GM12865 (cell line): ENCODE measurements at places on chromosomes 1 and 21.

- DNase-seq: peak; percentile 63
Observed at GRCh38 chr1:150268340-150268704, 494 bp downstream of the APH1A start.

- DNase-seq: no peak
Observed at GRCh38 chr1:203539831-203540546, 46.0 kb downstream of the OPTC start.

DNA sequence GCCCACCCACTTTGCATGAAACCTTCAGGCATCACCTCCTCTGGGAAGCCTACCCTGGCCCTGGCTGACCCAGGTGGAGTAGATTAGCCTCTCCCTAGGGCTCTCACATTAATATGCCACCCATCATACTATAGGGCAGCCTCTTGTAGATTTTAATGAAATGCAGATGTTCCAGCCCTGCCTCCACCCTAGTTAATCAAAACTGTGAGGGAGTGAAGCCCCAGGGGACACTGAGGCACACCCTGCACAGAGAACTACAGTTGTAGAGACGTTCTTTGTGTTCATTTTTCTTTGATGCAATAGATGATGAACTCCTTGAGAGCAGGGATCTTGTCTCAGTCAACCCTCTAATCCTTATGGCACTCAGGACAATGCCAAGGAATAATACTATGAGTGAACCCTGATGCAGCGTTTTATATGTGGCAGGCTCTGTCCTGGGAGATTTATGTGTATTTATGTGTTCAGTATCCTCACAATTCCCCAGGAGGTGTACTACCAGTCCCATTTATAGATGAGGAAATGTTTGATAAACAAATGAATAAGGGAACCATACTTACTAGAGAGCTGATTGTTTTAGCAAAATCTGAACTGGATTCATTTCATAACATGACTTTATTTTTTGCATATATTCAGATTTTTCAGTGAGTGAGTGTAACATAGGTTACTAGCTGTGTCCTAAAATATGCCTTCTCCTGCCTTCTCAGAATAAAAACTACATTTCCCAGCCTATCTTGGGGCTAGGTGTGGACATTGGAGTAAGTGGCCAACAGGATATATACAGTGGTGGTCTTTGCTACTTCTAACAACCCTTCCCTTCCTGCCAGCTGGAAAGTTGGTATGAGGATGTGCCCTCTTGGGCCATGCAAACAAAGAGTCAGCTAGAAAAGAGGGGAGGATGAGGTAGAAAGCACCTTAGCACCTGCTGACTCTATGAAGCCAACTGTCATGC, 23.5 kb upstream of the PRELP start:
- DNase-seq: no peak

- DNase-seq: no peak
Observed at GRCh38 chr1:70486676-70487458, 75.8 kb downstream of the CTH start.

DNA sequence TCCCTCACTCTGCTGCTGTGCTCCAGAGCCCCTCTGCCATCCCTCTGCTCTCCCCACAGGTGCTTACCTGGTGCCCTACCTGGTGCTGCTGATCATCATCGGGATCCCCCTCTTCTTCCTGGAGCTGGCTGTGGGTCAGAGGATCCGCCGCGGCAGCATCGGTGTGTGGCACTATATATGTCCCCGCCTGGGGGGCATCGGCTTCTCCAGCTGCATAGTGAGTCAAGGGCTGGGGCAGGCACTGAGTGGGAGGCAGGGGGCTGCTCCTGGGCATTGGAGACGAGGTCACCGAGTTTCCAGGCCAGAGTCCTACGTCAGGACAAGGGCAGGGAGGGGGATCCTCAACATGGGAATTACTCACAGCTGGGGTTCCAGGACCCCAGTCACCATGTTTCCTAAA, 21.7 kb downstream of the SLC6A17 start:
- DNase-seq: no peak

GRCh38 chr1:91570120-91570448, 69.4 kb downstream of the CDC7 start:
- DNase-seq: no peak

DNA sequence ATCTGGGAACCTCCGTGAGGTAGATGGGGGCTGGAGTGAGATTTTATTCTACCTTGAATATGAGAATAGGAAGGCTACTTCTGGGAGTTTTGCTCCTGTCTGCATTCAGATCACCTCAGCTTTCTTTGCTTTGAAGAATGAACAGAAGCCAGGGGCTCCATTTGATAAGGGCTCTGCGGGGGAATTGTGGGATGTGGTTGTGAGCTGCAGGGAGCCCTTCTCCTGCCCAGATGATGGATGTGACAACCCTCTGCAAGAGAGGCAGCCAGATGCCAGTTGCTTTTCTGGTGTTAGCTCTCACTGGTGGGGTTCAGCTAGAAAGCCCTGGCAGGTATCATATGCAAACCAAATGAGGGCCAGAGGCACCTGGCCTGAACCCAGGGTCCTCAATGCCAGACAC, 21.5 kb downstream of the IER5 start:
- DNase-seq: no peak

DNA sequence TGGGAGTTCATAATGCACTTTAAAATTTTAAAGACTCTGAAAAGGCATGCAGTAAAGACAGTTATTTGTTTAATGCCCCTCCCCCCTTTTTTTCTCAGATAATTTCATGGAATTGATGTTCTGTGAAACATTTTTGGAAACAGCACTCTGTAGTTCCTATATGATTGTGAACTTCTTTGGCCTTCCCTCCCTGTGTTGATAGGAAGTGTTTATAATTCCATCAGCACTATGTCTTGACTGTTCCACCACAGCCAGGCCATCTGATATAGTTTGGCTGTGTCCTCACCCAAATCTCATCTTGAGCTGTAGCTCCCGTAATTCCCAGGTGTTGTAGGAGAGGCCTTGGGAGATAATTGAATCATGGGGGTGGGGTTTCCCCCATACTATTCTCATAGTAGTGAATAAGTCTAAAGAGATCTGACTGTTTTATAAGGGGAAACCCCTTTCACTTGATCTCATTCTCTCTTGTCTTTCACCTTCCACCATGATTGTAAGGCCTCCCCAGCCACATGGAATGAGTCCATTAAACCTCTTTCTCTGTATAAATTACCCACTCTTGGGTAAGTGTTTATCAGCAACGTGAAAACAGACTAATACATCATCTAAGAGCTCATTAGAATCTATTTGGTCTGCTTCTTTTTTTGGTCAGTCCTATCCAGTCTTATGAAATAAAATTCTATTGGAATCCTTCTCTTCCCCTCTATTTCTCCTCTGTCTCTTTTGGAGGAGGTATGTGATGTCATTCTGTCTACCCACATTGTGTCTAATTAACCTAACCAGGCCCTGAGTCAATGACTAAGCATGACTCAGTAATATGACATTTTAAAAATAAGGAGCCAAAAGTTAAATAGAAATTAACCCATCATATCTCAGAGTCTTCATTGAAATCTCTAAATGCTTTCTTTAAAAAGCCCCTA, 8.9 kb downstream of the CCDC185 start:
- no peak for DNase-seq

GRCh38 chr1:1921459-1921862, 2.4 kb upstream of the TMEM52 start:
- no peak for DNase-seq

DNA sequence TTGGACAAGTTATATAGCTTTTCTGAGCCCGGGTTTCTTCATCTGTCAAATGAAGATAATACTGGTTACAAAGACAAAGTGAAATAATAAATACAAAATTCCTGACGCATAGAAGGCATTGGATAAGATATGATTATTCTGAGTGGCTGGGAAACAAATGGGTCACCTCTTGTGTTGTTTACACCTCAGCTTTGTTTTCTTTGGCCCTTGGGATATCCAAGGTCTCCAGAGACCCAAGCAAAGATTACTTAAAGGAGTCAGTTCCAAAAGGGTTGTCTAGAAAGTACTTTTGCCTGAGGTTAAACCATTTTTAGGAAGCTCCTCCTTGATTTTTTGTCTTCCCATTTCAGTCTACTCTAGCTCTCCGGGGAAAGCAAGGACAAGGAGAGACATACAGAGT, 9.7 kb downstream of the KHDRBS1 start:
- no peak for DNase-seq
